ENCODE measurements at places on chromosomes 11 and 22.

GRCh38 chr22:46031557-46031956 is 54.6 kb upstream of the WNT7B start:
- DNase-seq, result no peak

- DNase-seq, result no peak
Measured at GRCh38 chr11:112377946-112378345, 117.3 kb upstream of the PLET1 start.

- DNase-seq, result no peak
Measured at GRCh38 chr22:22928666-22929380, 41.2 kb downstream of the IGLL5 start.

GRCh38 chr11:57873196-57873911 is 111.8 kb downstream of the CTNND1 start:
- no peak for DNase-seq

GRCh38 chr11:130115218-130115617 is 44.4 kb upstream of the ST14 start:
- DNase-seq, result no peak

Measured in SW 1271 (cell line).